ENCODE measurements at places on chromosomes 6 and 20. TPM values are rescaled to one million over a fixed set of nuclear protein-coding genes. Genes with fewer than 3 reads are reported as not detected.

GNRH2 gene
- not detected for total RNA-seq

DNA sequence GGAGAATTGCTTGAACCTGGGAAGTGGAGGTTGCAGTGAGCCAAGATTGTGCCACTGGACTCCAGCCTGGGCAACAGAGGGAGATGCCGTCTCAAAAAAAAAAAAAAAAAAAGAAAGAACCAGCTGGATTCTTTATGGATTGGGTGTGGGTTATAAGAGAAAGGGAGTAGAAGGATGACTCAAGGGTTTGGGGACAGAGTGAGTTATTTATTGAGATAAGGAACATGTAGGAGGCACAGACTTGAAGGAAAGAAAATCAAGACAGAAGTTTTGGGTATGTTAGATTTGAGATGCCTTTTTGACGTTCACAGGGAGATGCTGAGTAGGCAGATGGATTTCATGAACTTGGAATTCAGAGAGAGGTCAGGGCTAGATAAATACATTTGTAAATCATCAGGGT, 47.6 kb downstream of the KIZ start:
- DNase-seq, result peak; percentile 24

DNA sequence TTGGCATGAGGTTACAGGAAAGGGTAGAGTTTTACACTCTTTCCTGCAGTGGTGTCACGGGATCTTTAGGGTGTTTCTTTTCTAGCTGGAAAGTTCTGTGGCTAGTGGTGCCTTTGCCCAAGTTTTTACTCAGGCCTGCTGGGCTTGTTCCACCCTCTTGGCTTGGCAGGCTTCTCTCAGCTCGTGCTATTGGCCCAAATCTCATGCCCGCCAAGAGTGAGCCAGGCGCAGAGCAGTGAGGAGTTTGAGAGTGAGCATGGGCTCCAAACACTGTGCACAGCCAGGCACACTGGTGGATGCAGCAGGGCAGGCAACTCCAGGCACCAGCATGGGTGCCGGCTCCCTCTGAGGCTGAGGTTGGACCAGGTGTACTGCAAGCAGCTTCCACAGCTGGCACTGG, 206.5 kb downstream of the SAMD5 start:
- no peak for DNase-seq

DNA sequence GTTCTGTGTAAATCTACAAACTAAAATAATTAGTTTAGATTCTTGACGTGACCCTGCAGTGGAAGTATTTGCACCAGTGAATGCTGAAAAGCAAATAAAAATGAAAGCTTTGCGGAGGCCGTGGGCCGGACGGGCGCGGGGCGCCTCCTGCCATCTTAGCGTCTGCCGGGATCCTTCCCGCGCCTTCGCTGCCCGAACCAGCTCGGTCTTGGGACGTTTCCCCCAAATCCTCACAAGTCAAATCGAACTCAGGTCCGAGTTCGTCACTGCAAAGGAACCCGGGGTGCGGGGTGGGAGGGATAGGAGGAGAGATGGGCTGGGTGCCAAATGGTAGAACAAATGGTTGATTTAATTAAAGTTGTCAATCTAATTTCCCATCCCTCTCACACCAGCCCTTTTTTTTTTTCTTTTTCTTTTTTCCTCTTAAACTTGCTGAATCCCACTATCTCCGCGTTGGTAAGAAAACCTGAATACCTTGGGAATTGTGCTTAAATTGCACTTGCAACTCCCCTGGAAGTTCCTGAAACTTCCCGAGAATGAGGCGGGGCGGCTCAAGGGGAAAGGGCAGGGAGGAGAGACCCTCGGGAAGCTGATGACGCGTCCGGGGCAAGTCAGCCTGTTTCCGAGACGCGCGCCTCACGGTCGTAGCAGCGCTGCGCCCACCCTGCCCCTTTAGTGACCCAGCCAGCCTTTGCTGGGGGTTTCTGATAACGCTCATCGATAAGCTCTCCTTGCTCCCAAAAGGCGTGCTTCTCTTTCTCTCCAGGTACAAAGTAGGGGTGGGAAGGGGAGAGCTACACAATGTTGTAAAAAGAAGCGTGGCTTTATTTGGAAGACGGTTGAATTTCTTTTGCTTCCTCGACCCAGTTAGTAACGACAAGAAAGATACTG, 1.8 kb downstream of the GJA1 start:
- peak; percentile 72 for DNase-seq

DNA sequence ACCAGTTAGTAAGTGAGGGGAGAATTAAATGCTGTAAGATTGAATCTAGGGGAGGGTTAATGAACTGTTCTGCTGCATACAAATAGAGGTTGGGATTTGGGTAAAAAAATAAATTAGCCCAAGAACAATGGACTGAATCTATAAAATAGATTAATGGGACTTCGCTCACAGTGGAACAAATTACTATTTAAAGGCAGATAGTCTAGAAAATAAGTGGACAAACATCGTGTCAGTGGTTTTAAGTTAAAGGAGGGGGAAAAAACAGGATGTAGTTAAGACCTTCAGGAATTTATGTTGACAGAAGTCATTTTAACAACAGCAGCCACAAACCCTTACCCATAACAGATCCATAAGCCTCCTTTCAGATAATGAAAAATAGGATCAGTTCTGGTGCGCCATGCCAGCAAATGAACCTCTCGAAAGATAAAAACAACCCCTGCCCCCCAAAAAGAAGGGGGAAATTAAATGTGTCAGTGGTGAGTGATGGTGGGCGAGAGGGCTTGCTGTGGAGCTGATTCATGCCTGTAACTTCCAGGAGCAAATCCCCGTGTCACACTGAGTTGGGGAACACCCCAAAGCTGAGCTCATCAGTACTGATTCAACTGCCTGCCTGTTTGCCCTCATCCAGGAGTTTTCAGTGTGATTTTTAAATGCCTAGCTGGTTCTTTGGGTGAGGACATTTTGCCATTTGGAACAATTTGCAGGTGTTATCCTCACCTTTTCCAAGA, 86.8 kb downstream of the PPP1R14C start:
- DNase-seq, result peak; percentile 42

GRCh38 chr6:158853880-158854213, 34.7 kb upstream of the EZR start:
- DNase-seq, result no peak

- no peak for DNase-seq
Measured at GRCh38 chr6:167569041-167569805, 244.3 kb downstream of the TTLL2 start.
